Activated CD4-positive, alpha-beta T cell treated with anti-CD3 and anti-CD28 coated beads, Interleukin-2, Interleukin-6, amounts not matched to agents 100 ng/mL and 50 ng/mL, durations not matched to agents 16 hours and 8 hours (primary cell): ENCODE measurements at places on chromosomes 1 and 21.

GRCh38 chr1:175673371-175674150 is 69.8 kb downstream of the TNR start:
- DNase-seq, result peak; percentile 2

DNA sequence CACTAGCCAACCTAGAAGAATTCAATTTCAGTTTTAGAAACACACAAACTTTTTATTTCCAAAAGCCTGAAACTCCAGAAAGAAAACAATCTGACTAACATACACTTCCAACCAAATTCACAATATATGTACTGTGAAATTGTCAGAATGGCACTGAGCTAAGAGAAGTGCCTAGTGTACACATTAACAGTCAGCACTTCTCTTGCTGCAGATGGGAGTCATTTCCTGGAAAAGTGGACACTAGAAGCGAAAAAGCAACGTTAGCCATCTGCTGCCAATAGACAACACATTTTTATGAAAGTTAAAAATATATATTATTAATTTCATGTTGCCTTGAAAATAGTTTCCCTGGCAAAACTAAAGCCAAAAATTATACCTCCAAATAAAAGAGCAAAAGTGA is 66.1 kb downstream of the EPS15 start:
- no peak for DNase-seq

- DNase-seq, result peak; percentile 57
These were observed 155.4 kb downstream of the PGBD5 start for GRCh38 chr1:230270559-230271281.

DNA sequence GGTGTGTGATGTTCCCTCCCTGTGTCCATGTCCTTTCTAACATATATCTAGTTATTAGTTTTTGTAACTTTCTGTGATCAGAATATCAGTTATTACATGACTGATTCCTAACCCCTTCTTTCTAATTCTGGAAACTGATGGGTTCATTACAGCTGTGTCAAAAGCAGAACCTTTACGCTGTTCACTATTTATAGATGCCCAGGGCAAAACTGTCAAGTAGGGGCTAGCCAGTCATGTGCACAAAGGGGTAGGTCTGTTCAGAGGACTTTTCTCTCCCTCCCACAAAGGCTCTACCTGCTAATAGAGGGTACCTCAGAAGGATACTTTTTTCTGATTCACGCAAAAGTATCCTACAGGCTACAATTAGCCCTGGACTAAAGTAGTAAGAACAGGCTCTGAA is 79.2 kb downstream of the NRDC start:
- no peak for DNase-seq

DNA sequence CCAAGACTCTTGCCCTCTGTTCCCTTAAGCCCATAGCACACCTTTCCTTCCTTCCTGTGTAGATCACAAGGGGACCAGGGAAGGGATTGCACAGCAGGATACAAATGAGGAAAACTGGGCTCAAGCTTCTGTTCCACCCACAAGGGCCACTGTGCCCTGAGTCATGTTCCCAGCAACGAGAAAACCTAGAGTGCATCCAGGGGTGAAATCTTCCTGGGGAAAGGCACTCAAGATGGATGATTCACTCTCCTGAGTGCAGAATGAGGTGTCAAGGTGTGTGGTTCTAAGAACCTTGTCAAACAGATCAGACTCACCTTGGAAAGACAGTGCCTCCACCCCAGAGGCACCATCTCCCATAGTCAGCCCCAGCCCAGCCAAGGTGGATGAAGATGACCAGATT is 40.7 kb upstream of the EYA3 start:
- no peak for DNase-seq

GRCh38 chr1:236259043-236259442 is 22.7 kb downstream of the ERO1B start:
- no peak for DNase-seq

DNA sequence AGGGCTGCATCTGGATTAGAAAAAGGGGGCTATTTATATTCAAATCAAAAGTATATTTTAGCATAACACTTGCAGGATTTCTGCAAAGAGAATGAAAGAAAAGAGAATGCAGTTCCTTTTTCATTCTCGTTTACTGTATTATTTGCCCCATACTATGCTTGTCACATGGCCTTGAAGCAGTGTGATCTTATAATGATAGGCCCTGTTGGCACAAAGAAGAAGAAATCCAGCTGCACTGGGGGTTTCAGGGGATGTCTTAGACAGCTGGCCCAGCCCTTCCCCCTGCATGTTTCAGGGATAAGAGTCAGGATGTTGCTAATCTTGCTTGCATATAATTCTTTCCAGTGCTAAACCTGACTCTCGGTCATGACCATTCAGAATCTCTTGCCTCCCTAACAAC is 369.5 kb downstream of the SEC16B start:
- no peak for DNase-seq

- no peak for DNase-seq
These were observed 58.7 kb upstream of the KIAA1614 start for GRCh38 chr1:180854001-180854400.

GRCh38 chr1:46401964-46402626 is 8.0 kb downstream of the FAAH start:
- DNase-seq, result no peak
